ENCODE measurements at places on chromosomes 4 and X. TPM values are rescaled to one million over a fixed set of nuclear protein-coding genes. Genes with fewer than 3 reads are reported as not detected.

The DSPP gene
- 0.06 TPM for total RNA-seq

The TNMD gene
- total RNA-seq, result not detected

GRCh38 chrX:16457239-16457638 lies 192.7 kb upstream of the S100G start:
- DNase-seq, result no peak

DNA sequence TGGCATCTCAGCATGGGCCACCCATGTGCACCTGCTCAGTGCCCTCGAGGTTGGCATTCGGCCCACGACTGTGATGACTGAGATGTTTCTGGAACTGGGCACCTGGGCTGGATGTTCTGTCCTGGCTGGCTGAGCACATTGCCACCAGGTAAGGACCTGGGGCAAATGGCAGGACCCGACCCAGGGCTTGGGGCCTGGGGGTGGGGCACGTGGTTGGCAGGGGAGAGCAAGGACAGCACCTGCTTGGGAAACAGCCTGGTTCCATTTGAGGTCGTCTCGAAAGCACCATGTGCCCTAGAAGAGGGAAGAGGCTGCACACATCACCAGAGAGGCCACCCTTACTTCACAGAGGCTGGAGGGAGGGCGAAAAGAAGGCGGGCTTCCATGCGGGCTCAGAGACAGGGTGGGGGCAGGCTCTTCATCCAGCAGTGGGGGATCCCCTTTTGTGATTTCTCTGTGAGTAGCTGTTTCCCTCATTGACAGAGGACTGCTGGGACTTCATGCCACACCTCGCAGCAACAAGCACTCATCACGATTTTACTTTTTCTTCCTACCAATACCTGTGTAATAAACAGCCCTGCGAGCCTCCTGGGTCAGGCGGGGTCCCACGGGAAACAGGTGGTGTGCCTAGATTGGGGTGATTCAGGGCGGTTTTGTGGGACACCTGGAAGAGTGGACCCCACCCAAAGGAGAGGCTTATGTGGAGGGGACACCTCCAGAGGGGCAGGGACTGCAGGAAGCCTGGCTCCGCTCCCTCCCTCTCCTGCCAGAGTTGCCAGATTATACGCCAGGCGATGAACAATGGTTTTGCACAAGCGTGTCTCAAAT lies 12.0 kb downstream of the TMEM187 start:
- DNase-seq, result no peak
